ENCODE measurements at places on chromosomes 5 and 9. TPM values are rescaled to one million over a fixed set of nuclear protein-coding genes. Genes with fewer than 3 reads are reported as not detected.

Gene FAM200C
- 31.2 TPM for total RNA-seq

Gene LMBRD2
- 31.6 TPM for total RNA-seq

Gene PPP3R2
- total RNA-seq, result 0.21 TPM

Gene SH2D3C
- total RNA-seq, result 11.6 TPM

Gene SPINK5
- 0.21 TPM for total RNA-seq

Gene C9orf85
- total RNA-seq, result 29.8 TPM

Gene PTGS1
- total RNA-seq, result 98.8 TPM

Gene CEP78
- 54.3 TPM for total RNA-seq

Measured in urinary bladder (tissue), 4 donors.